ENCODE measurements at places on chromosomes 13 and 19.

GRCh38 chr13:103006641-103007426, 59.4 kb downstream of the SLC10A2 start:
- DNase-seq = no peak

GRCh38 chr13:87094646-87095045, 576.5 kb upstream of the SLITRK5 start:
- DNase-seq = no peak

DNA sequence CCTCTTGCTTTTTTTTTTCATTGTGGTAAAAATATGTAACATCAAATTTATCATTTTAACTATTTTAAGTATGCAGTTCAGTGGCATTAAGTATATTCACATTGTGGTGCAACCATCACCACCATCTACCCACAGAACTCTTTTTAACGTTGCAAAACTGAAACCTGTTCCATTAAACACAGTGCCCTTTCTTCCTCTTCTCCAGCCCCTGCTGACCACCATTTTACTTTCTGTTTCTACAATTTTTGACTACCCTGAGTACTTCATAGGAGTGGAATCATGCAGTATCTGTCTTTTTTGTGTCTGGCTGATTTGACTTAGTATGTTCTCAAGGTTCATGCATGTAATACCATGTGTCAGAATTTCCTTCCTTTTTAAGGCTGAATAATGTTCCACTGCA, 153.1 kb downstream of the FGF9 start:
- DNase-seq = no peak

DNA sequence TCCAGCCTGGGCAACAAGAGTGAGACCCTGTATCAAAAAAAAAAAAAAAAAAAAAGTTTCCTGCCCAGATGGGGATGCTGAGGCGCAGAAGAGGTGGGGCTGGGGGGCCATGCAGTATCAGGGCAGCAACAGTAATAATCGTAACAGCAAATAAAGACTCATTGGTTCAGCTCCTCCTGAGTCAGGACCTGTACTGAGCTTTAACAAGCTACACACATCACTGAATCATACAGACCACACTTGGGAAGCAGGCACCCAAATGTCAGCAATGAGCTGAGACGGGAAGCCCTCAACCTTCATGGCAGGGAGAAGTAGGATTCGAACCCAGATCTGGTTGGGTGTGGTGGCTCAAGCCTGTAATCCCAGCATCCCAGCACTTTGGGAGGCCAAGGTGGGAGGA, 10.6 kb upstream of the DPF1 start:
- no peak for DNase-seq

- no peak for DNase-seq
Measured at GRCh38 chr19:45981350-45981749, 7.7 kb upstream of the NOVA2 start.

DNA sequence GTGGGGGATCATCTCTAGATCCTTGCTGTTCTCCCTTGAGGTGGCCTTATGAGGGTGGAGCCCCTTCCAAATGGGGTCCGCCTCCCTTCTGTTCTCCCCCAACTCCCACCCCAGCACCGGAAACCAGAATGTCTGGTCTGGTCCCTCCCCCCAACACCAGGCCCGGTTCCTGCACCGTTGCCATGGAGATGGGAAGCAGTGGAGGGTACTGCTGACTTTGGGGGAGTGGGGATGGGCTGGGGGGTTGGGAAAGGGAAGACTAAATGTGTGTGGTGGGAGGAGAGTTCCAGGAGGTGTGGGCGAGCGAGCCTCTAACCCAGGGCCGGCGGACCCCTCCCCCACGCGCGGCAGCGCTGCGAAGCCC, 1.7 kb downstream of the SHANK1 start:
- no peak for DNase-seq

DNA sequence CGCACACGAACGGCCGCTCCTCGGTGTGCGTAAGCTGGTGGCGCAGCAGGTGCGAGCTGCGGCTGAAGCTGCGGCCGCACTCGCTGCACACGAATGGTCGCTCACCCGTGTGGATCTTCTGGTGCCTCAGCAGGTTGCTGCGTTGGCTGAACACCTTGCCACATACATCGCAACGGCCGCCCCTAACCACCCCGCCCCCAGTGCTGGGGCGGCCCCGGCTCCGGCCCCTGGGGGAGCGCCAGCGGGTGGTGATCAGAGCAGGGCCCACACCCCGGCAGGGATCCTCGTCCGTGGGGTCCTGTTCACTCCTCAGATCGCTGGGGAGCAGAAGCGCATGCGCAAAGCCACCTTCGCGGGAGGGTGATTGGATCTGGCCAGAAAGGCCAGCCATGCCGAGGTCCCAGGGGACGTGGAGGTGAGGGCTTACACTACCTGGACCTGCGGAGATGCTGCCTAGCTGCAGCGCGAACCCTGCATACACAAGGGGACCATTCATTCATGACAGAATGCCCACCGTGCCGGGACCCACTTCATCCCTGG, 4.7 kb upstream of the UBE2M start:
- DNase-seq = no peak

GRCh38 chr19:19342086-19343015, 21.7 kb downstream of the MAU2 start:
- DNase-seq = peak; percentile 45

- no peak for DNase-seq
Measured at GRCh38 chr13:23696610-23697009, 126.4 kb downstream of the TNFRSF19 start.

DNA sequence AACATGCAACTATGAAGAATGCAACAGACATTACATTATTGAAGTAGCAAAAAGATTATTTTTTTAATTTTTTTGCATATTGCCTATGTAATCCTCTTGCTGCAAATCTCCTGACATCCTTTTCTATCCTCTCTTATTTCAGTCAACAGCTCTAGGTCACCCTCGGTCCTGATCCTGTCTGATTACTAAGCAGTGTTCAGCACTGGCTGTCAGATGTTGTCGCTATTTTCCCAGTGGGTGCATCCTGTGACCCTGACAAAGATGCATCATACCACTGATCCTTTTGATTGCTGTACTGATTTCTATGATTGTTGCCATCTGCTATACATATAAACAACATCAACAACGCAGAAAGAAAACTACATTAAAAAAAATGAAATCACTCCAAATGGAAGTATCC, 443.7 kb upstream of the PRR20A start:
- no peak for DNase-seq

DNA sequence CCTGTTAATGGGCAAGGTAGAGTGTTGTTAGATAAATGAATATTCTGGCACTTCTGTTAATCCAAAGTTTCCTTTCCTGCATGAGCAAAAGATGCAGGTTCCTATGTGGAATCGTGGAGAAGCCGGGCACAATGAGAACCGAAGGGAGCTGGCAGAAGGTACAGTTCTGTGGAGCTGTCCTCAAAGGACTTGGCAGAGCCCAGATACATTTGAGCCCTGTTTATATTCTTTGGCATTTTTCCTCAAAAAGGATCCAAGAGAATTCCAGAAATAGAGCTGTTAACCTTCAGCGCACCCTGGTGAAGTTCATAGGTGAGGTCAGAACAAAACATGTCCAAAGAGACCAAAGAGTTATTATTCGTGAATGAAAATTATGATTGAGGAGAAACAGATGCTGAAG, 4.0 kb upstream of the DLEU7 start:
- DNase-seq = no peak

GRCh38 chr13:76383676-76384461, 502.3 kb downstream of the KCTD12 start:
- peak; percentile 92 for DNase-seq

GRCh38 chr13:44188257-44188656, 185.4 kb upstream of the SERP2 start:
- DNase-seq = peak; percentile 59

DNA sequence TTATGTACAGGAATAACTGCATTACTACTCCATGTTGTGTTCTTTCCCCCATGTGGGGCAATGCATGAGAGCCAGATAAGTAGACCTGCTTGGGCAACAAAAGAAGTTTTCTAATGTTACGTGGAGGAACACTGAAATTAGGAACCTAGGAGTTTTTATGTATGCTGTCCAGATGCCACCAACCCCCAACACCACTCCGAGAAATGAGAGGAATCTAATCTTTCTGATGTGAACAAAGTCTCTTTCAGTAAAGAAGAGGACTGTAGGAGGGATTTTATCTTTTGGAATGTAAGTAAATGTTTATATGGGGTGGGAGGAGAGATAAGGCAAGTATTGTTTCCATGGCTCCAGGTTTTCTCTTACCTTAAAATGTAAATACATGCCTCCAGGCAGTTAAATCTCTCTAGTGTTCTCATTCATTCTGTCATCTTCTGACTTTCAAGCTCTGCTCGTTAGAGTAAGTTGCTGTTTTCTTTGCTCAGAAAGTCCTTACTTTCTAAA, 820.6 kb downstream of the PCDH17 start:
- DNase-seq = no peak

DNA sequence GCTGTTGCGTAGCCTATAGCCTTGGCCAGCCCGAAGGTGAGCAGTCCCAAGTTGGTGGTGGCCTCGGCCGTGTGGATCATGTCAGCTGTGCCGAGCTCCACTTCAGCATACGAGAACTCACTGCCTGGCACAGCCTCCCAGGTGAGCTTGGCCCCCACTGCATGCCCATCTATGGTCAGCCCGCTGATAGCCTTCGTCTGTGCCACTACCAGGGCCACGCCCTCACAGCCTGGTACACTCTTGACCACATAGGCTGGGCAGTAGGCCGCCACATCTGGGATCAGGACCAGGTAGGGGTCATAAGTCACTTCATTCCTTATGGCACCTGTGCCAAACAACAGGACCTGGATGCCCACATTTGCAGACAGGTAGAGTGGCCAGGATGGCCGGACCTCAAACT, 7.4 kb downstream of the FCGBP start:
- no peak for DNase-seq

- DNase-seq = no peak
Measured at GRCh38 chr19:37537391-37537947, 30.7 kb downstream of the ZNF793 start.

DNA sequence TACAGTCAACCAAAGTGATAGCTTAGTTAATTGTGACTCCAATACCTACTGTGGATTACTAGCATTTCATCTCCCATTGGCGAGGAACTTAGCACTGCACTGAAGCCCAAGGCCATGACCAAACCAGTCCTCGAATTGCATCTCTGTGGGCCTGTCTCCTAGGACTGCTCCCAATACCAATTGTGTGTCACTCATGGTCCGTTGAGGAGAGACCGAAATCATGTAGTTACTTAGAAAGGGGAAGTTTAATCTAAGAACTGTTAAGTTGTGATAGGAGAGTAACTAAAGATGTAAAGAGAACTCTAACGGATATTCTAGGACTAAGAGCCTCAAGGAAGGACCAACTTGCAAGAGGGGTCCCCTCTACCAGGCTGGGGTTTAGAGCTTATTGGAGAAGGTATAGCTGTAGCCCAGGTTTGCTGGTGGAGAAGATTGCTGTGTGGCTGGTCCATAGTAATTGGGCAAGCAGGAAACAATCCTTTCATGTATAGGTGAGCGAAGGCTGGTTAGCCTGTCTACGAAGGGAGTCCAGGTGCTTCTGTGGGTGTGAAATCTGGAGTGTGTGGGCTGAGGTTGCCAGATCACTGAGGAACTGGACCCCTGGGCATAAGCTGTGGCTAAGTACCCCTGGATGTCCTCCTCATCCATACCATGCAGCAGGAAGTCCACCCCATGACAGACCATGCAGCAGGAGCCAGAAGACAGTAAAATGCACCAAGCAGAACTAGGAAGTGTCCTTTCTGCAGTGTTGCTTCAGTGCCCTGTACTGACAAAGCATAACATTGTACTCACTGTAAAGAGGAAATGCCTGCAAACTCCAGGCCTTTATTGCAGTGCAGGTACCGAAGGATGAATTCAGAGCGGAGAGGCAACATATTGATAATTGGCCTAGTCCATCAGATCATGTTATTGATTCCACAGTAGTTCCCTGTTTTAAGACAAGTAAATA, 30.8 kb downstream of the DNAJC3 start:
- DNase-seq = no peak

- no peak for DNase-seq
Measured at GRCh38 chr13:40161931-40162330, 504.5 kb downstream of the FOXO1 start.

DNA sequence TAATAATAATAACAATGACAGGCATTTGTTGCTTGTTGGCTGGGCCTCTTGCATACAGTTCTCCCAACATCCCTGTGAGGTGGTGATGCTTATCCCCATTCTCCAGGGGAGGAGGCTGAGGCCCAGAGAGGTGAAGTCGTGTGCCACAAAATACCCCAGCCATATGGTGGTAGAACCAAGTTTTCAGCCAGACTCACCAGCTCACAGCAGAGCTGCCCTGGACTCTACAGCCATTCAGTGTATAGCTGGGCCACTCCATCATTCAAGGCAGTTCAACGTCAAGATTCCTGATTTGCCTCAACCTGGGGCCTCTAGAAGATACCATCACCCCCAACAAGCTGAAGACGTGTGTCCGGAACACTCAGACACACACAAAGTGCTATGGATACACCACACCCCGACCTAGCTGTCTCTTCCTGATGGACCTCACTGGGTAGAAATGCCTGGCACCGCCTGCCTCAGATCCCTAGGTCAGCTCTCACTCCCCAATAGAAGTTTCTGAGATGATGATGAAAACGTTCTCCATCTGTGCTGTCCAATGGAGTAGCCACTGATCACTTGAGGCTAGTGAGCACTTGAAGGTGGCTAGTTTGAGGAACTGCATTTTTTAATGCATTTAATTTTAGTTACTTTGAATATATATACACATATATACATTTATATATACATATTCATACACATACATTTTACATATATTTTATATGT, 4.3 kb upstream of the CEACAM19 start:
- no peak for DNase-seq

DNA sequence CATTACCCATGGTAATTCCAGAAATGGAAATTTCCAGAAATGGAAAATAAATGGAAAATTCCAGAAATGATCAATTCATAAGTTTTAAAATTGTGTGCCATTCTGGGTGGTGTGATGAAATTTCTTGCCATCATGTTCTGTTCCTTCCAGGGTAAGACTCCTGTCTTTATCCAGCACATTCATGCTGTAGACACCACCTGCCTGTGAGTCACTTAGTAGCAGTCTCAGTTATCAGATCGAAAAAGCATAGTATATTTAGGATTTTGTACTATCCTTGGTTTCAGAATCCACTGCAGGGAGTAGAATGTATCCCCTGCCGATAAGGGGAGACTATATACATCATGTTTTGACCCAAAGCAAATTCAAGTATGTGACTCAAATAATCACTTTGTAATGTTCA, 26.7 kb upstream of the CSNK1A1L start:
- DNase-seq = peak; percentile 49

- DNase-seq = peak; percentile 30
Measured at GRCh38 chr19:19259741-19260140, 13.4 kb downstream of the TM6SF2 start.

GRCh38 chr19:288911-289310, 2.3 kb downstream of the PLPP2 start:
- no peak for DNase-seq

DNA sequence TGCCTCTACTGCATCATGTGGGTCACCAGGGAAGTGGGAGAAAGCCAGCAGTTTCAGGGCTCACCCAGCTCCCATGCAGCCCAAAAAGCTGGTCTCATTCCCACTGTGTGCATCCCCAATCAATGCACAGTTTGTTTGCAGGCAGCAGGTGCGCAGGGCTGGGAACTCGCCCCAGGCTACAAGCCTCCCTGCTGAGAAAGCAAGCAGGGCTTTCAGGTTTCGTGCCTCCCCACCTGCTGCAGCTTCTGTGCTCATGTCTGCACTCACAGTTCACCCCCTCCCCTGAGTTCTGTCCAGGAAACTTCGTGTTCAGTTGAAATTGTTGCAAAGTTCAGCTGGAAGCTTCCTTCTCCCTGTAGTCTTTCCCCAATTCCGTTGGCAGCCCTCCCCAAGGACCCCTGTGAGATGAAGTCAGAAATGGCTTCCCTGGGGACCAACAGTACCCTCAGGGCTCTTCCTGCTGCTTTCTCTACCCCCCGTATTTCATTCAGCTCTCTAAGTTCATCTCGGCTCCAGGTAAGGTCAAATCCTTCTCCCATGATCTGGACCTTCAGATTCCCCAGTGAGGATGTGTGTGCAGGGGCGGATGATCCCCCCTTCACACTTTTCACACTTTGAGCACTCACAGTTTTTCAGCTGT, 10.3 kb upstream of the KLK3 start:
- DNase-seq = no peak

Data from brain microvascular endothelial cell (primary cell).